WTC11 (cell line): ENCODE measurements at places on chromosomes 3 and 15.

- no peak for DNase-seq
Observed at GRCh38 chr3:29591579-29591978, 310.7 kb downstream of the RBMS3 start.

DNA sequence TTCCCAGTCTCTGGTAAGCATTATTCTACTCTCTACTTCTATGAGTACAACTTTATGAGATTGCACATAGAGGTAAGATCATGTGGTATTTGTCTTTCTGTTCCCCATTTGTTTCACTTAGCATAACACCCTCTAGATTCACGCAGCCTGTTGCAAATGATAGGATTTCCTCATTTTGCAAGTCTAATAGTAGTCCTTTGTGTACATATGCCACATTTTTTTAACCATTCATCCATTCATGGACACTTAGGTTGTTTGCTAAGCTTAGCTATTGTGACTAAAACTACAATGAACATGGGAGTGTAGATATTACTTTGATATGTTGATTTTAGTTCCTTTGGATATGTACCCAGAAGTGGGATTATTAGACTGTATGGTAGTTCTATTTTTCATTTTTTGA, 717.9 kb upstream of the ALCAM start:
- DNase-seq = no peak

GRCh38 chr3:152061296-152061695, 187.9 kb downstream of the SUCNR1 start:
- DNase-seq = no peak

- DNase-seq = no peak
Observed at GRCh38 chr3:70861234-70861633, 548.8 kb upstream of the MDFIC2 start.

- DNase-seq = no peak
Observed at GRCh38 chr15:39919411-39919747, 687 bp downstream of the GPR176 start.
